ENCODE measurements at places on chromosomes 3 and 15.

- no peak for DNase-seq
Measured at GRCh38 chr3:153315781-153316180, 153.8 kb downstream of the RAP2B start.

GRCh38 chr3:32780735-32781210 is 37.0 kb upstream of the TRIM71 start:
- DNase-seq, result no peak

DNA sequence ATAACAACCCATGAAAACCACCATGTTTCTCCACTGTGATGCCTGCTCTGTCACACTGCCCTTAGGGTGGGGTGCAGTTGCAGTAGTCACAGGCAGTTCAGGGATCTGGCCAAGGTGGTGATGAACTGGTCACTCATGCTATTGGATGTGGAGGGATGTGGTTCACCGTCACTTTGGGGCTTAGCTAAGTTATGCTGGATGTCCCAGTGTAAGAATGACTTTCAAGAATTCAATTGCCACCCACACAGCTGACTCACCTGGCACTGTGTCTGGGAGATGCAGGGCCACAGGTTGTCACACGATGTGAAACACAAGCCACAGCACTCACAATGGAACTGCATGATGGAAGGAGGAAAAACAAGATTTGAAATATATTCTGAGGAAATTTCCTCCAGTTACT is 146.1 kb upstream of the CTNNB1 start:
- no peak for DNase-seq

DNA sequence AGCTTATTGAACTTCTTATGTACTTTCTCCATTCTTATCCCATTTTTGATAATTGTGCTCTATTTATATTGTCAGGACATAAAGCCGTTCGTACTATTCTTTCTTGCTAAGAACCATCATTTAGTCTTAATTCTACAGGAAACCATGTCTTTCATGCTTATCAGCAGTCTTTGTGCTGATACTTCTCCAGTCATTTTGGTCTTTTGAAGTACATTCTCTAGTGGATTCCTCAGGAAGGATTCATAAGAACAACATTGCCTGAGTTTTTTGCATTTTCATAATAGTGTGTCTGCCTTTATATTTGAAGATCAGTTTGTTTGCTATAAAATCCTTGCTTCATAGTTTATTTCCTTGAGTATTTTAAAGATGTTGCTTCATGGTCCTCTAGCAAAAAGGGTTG is 126.6 kb upstream of the NEO1 start:
- DNase-seq, result no peak

GRCh38 chr3:182920515-182921084 is 59.7 kb downstream of the DCUN1D1 start:
- DNase-seq, result no peak

GRCh38 chr3:172709774-172710663 is 848 bp downstream of the NCEH1 start:
- peak; percentile 53 for DNase-seq

- no peak for DNase-seq
Measured at GRCh38 chr3:105096071-105096470, 270.6 kb upstream of the ALCAM start.

DNA sequence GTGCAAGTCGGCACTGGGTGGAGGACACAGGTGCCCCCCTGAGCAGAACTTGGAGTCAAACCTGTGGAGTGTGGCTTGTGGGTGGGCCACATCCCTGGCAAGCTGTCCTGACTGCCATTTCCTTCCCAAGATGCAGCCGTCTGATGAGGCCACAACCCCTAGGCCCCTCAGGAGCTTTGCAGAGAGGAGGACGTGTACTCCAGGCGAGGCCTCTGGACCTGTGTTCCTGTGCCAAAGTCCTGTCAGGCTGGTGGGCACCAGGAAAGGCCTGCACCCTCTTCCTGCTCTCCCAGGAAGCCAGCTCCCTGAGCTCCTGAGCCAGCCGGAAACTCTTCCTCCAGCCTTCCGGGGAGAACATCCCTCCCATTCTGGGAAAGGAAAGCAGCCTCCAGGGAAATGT is 48.5 kb downstream of the CMTM6 start:
- DNase-seq, result no peak

- DNase-seq, result no peak
Measured at GRCh38 chr15:37078566-37078965, 21.8 kb downstream of the MEIS2 start.

- DNase-seq, result no peak
Measured at GRCh38 chr15:87215100-87215499, 1041.4 kb downstream of the NTRK3 start.

DNA sequence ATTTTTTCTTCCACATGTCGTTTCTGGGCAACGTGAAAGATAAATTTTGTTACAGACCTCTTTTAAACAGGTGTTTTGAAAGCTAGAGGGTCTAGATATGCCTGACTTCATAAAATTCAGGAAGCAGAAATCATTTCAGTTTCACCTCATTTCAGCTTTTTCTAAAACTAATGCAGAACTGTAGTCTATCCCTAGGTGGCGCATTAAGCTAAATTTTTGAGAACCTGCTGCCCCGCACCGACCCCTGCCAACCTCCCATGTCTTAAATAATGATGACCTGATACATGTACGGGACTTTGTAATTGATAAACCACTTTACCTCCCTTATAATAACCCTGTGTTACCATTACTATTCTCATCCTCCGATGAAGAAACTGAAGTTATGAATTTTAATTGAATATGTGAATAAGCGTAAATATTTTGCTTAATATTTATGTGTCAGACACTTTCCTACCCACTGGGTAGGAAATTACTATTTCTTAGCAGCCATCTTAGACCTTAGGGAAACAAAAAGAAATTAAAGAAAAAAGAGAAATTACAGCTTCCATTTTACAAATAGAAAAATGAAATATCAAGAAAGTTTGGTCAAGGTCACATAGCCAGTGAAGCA is 78.7 kb upstream of the GCNT3 start:
- no peak for DNase-seq

- no peak for DNase-seq
Measured at GRCh38 chr3:128585974-128586373, 64.6 kb downstream of the RPN1 start.

GRCh38 chr3:135629701-135630408 is 335.7 kb upstream of the PPP2R3A start:
- DNase-seq, result no peak

DNA sequence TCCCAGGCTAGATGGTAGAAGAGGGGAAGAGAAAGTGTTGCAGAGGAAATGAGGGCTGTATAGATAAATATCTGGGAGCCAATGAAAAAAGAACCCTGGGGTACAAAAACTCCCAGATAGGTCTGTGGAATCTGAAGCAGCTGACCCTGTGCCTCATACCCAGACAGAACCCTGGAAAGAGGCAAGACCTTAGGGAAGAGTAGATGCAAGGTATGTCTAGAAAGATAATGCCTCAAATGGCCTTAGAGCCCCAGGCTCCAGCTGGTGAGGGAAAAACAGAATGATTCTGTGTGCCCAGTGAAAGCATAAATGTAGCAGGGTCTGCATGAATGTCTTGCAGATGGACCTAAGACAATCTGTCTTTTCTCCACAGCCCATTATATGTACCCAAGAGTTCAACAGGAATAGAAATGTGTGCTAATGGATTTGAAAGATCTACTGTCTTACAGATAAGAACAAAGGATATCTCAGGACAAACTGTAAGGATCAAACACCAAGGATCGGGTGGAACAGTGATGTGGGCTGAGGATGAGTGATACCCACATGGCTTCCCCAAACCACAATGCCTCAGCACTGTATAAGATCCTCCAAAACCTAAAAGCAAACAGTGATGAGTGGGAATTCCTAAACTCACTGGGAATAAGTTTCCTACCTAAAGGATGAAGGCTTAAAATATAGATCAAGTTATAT is 58.8 kb downstream of the NCEH1 start:
- DNase-seq, result no peak

GRCh38 chr3:46909535-46910161 is 32.1 kb downstream of the PTH1R start:
- peak; percentile 52 for DNase-seq

GRCh38 chr15:68186671-68187397 is 18.3 kb downstream of the CALML4 start:
- no peak for DNase-seq

GRCh38 chr15:63985221-63986184 is 60.8 kb downstream of the DAPK2 start:
- DNase-seq, result no peak

- DNase-seq, result peak; percentile 45
Measured at GRCh38 chr3:149603126-149604074, 54.4 kb downstream of the WWTR1 start.

- DNase-seq, result no peak
Measured at GRCh38 chr3:135368316-135368715, 573.3 kb downstream of the EPHB1 start.

GRCh38 chr15:60590935-60591495 is 112.1 kb upstream of the ICE2 start:
- DNase-seq, result no peak

DNA sequence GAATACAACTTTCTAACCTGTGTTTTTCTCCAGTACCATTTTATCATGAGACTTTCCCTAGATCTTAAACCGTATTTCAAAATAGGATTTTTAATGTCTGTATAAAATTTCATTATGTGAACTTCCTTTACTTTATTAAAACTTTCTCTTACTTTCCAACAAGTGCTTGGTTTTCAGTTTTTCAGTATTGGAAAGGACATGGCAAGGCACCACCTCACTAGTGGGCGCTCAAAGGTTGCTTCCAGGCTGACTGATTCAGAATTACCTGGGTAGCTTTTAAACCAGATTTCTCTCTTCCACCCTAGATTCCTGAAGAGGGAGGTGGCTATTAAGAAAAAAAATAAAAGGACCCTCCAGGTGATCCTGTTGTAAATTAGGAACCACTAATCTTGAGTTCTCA is 236.6 kb downstream of the SOX2 start:
- no peak for DNase-seq

DNA sequence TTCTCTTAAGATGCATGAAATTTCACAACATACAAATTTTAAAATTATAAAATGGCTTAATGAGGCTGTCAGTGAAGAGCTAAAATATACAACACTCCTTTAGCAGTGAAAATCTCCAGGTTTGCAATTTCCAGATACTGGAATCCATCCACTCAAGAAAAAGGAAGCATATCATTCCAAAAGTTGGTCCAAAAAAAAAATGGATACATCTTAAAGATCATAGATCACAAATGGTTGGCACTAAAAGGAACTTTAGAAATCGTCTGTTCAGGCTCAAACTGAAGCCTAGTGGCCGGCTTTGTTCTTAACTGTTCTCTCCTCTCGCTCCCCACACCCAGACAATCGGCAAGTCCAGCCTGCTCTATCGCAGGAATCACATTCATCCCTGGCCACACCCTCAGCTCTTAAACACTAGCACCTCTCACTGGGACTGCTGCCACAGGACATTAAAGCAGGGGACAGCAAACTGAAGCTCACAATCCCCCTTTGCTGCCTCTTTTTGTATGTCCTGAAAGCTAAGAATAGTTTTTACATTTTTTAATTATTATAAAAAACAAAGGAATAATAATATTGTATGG is 130.3 kb upstream of the CDIN1 start:
- no peak for DNase-seq

GRCh38 chr15:25134546-25134945 is 179.8 kb downstream of the SNRPN start:
- no peak for DNase-seq

DNA sequence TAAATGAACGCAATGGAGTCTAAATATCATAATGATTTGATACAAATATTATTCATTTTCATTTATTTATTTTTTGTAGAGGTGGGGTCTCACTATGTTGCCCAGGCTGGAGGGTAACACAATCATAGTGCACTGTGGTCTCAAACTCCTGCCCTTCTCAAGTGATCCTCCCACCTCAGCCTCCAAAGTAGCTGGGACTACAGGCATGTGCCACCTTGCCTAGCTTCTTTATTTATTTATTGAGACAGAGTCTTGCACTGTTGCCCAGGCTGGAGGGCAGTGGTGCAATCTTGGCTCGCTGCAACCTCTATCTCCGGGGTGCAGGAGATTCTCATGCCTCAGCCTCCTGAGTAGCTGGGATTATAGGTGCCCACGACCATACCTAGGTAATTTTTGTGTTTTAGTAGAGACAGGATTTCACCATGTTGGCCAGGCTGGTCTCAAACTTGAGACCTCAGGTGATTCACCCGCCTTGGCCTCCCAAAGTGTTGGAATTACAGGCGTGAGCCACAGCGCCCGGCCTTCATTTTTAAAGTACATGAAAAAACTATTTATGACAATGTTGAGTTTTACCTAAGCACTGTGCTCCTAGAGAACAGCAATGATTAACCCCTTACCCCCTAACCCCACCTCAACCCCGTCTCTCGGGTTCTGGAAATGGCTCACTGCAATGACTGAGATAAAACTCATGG is 4.0 kb upstream of the AEN start:
- no peak for DNase-seq

DNA sequence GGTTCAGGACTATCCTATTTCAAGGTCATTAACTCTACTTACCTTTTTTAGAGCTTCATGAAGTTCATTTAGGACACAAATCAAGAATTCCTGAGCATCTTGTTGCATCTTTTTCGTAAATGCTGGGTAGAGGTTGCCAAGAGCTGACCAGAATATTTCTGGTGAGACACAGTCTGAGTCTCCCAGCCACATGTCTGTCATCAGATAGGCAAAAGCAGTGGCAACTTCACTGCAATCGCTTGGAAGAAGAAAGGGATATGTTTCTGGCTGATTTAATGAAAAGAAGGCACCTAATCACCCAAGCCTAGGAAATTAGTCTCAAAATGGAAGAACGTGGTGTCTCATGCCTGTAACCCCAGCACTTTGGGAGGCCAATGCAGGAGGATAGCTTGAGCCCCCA is 2.9 kb downstream of the USP50 start:
- DNase-seq, result no peak

- no peak for DNase-seq
Measured at GRCh38 chr3:100045696-100046095, 68.6 kb downstream of the FILIP1L start.

GRCh38 chr3:101104321-101104720 is 111.1 kb upstream of the ABI3BP start:
- no peak for DNase-seq

DNA sequence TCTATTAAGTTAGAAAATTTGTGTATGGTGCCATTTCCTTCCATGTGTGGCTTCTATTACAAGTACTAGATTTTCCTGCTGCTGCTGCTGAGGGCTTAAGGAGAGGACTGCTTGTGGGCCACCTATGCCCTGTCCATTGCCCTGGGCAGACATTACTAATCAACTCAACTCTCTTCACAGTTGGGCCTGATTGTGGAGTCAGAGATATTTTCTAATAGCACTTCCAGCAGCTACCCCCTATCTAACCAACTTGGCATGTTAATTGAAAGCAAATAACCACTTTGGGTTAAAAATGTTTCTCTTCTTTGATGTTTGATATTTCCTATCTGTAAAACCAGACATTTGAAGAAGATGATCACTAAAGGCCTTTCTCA is 242.0 kb downstream of the EDEM1 start:
- no peak for DNase-seq

GRCh38 chr3:172148241-172148640 is 108.9 kb downstream of the FNDC3B start:
- no peak for DNase-seq

GRCh38 chr3:52333869-52334557 is 17.9 kb downstream of the DNAH1 start:
- no peak for DNase-seq

All from left renal cortex interstitium (tissue), 4 donors.